ENCODE measurements at places on chromosomes 13 and 19.

DNA sequence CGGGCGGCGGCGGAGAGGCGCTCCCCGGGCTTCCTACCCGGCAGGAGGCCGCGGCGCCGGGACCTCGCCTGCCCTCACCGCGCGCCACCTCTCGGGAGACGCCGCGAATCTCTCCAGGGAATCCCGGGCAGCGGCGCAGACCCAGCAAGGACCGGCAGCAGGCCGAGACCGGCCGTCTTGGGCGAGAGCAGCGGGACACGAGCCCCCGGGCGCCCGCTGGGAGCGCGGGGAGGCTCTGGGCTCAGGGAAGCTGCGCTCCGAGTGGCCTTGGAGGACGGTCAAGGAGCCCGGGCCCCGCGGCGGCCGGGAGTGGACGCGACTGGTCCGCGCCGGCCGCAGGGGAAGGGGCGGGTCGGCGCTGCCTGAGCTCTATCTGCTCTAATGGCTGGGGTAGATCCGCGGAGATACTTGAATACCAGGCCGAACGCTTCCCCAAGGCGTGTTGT, 14.7 kb downstream of the CDX2 start:
- no peak for DNase-seq

DNA sequence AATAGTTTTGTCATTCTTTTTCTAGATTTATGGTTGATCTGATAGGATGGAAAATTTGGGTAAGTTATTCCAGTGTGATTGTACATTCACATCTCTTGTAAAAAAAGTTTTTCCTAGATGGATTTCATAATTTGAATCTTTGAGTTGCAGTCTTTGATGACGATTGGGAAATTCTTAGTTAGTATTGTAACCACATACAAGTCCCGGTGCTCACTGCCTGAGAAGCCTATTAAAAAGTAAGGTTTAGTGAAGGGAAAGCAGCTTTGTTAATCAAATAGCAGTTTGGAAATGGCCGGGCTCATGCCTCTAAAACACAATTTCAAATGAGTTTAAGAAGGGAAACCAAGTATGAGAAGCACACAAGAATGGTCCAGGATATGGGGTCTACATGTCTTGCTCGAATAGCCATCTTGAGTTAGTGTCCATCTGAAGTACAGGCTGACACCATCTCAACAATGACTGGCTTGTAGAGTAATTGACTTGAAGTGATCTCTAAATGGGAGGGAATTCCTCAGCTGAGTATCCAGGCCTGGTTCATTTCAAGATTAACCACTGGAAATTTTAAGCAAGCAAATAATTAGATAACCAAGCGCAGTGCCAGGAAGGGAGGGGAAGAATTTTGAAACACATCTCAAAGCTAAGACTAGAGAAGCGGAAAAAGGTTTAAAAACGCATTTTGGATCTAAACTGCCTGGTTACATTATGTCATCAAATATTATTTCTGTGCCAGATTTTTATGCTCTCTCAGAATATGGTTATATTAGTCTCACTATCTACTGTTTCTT, 1145.6 kb upstream of the MIR17HG start:
- no peak for DNase-seq

DNA sequence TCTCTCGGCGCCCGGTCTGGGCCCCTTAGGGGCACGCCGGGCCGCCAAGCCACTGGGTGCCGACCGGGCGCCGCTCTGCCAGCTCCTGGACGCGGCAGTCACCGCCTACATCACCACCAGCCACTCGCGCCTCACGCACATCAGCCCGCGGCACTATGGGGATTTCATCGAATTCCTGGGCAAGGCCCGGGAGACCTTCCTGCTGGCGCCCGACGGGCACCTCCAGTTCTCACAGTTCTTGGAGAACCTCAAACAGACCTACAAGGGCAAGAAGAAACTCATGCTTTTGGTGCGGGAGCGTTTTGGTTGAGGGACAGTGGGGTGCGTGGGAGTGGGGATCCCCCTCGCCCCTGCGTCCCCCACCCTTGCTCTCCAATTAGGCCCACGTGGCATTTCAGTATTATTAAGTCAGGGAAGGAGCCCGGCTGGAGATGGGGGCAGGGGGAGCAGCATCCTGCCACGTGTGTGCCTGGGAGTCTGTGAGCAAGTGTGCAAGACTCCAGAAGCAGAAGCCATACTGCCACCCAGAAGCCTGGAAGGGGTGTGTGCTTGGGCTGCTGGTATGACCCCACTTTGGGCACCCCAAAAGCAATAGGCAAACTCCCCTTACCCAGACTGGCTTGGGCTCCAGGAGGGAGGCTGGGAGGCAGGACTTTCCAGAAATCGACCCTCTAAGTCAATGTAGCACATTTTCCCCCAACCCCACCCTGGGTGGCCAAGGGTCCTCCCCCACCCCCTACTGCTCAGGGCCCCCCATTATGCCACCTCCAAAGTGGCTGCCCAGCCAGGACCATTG, 35.7 kb downstream of the ZSWIM4 start:
- DNase-seq: no peak

DNA sequence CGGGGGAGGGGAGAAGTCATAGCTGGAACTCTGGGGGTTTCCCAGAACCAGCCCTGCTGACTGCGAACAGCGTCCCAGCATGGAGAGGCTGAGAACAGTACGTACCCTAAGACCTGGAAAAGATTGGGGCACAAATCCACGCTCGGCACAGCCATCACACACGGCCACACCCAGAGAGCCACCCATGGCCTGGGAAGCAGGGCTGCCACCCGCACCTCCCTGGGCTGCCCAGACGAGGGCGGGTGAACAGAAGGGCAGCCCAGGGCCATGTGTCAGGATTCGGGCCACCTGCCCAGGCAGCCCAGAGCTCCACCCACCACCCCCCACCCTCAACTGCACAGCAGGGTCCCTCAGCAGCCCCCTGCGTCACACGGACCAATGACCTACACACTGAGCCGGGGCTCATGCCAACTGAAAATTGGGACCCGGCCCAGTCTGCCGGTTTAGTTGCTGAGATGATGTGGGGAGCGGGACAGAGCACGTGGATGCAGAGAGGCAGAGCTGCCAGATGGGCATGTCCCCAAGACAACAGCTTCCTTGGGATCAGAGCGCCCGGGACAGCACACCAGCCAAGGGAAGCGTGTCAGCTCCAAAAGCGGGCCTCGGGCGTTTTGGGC, 8.5 kb downstream of the UBXN6 start:
- peak; percentile 80 for DNase-seq

DNA sequence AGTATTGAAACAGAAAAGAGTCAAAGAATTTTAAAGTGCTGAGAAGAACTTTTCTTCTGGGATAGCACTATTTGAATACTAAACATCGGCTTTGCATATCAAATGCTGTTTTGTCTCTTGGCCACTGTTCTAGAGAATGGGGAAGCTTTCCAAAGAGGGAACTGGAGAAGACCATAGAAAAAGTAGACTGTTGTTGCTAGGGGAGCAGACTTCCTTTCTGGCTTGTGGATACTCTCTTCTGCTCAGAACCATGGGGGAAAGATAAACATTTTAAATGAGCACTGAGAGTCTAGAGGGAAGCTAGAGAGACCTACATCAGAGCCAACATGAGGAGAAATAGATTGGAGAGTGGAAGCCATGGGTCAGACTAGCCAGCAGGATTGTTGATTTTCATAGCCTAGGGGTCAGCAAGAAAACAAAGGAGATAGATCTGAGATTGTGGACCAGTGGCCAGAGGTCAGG, 315.7 kb downstream of the KCTD12 start:
- DNase-seq: peak; percentile 53

Data from hippocampal formation (tissue), 2 donors.